Left ventricle myocardium inferior (tissue), 1 donor: ENCODE measurements at places on chromosomes 11 and 22.

DNA sequence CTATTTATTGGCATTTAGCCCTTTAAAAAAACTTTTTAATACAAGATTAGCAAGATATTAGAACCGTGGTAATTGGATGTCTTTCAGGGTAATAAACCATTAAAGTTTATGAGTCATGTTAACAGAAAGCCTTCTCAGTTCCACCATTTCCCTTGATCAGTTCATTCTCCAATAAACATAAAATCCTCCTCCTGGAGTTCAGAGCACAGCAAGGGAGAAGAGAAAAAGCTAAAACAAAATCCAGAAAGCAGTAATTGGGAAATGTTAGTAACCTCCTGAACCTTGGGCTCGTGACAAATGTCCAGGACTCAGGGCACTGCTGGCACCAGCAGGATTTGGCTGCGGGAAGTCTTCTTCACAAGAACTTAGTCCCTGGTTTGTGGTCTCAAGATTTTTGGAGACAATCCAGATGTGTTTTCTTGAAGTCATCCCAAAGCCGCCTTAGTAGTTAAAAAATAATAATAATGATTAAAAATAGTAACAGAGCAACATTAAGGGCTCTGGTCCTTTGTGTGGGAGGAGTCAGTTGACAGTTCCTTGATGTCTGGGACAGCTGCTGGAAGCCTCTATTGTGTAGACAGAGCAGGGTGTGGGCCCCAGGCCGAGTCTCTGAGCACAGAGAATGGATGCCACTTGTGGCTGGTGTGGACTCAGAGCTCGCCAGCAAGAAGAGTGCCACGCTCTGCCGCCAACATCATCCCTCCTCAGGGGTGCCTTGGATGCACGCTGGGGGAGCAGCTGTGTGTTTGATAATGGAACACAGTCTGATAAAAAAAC, 43.4 kb upstream of the PITPNB start:
- DNase-seq, result no peak

DNA sequence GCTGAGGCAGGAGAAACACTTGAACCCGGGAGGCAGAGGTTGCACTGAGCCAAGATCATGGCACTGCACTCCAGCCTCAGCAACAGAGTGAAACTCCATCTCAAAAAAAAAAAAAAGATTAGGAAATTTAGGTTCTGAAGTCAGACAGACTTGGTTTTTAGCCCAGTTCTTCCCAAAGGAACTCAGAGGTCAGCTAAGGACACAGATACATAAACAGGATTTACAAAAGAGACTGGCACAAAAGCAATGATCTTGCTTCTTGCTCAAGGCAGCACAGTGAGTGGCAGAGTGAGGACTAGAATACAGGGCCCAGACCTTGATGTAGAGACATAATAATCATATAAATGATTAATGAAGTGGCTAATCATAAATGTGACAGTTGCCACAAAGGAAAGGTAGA, 25.4 kb upstream of the RRAS2 start:
- DNase-seq, result no peak

DNA sequence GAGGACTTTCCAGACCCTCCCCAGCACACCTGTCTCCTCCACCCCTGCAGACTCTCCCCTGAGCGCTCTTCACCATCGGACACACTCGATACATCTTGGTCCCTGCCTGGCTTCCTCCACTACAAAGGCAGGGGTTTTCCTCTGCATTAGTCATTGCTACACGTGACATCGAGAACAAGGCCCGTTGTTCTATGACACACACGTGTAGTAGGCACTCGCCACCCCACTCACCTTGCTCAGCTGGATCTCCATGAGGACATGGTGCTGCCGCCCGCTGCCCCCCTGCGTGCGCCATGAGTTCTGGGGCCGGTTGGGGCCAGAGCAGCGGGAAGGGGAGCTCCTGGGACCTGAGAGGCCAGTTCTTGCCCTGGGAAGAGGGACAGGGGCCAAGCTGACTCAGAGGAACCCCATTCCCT, 16.7 kb downstream of the ATG2A start:
- DNase-seq, result no peak

DNA sequence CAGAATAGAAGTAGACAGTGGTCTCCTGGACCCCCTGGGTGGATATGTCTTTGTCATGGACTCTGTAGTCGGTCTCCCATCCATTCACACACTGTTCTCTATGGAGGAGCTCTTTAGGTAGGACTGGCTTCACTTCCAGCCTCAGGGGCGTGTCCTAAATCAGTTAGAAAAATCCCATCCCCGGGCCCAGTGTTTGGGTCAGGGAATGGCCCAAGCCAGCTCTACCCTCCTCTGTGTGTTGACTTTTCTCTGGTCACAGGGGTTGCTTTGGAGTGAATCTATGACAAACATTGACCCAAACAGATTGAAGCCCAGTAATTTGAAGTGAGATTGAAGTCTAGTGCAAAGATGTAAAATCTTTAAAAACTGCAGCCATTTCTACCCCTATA, 34.0 kb downstream of the WEE1 start:
- no peak for DNase-seq
